ENCODE measurements at places on chromosomes 12 and 14. TPM values are rescaled to one million over a fixed set of nuclear protein-coding genes. Genes with fewer than 3 reads are reported as not detected.

SERPINA1 gene
- 0.78 TPM for total RNA-seq

FAM222A gene
- total RNA-seq: 9.7 TPM

VRTN gene
- total RNA-seq: 0.31 TPM

KCNA5 gene
- 0.32 TPM for total RNA-seq

Data from motor neuron (in vitro differentiated cells).